ENCODE measurements at places on chromosomes 3 and 15.

GRCh38 chr3:39937315-39937714 is 127.9 kb downstream of the MYRIP start:
- no peak for ATAC-seq

DNA sequence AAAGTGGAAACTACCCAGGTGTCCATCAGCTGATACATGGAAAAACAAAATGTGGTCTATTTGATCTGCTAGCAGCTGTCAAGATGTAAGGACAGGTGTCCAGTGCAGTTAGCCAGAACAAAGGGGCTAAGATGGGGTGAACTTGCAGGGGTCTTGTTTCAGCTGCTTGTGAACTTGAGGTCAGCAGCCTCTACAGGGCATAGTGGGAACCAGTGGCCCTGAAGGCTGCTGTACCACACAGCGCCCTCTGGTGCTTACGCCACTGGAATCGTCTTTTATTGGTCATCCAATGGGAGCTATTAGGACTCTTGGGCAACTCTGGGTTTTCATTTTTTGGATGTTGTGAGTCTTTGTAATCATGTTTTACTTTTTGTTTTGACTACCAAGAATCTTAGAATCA is 62.2 kb upstream of the CTSH start:
- no peak for ATAC-seq

DNA sequence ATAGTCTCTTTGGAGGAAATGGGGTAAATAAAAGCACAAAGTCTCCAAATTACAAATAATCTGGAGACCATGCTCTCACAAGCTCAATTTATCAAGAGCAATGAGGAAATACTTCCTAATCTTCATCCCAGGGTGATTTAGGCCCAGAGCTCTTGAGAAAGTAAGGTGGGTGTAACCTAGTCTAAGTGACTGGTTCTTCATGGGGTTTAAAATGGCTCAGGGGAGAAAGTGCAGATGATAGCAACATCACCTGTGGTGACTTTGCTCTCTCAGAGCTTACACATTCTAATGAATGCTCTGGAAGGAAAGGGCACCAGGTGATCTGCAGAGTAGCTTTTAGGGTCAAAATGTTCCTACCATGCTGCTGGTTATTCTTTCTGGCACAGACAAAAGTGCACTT is 118.4 kb upstream of the TP63 start:
- ATAC-seq: no peak

GRCh38 chr15:72166716-72167417 is 30.7 kb downstream of the GRAMD2A start:
- ATAC-seq: no peak

DNA sequence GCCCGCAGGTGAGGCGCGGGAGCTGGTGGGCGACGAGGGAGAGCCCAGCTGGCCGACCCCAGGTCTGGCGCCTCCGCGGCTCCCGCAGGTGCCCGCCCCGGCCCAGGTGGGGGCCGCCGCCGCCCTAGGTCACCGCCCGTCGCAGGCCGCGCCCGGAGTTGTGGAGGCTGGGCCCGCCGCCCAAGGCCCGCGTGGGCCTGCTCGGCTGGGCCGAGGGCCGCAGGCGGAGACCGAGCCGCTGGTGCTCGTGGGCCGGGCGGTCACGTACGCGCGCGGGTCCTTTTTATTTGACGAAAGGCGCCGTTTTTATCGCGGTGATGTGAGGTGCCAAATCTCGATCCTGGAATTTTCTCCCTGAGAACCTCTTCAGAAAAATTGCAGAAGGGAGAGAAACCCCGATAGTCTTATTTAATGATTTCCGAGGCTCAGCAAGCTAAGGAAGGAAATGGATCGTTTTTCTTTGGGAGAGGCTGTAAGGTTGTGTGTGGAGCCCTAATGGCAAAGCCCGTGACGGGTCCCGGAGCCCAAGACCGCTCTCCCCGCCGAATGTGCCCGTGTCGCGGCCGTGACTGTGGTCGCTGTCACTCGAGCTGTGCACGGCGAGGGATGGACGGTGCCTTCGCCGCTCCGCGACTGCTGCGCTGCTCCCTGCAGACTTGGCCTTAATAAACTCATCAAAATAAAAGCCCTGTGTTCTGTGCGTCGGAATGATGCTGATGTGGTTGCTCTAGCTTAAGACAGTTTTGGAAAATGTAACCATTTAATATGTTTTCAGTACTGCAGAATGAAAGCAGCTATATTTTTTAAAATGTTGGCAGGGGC is 612 bp downstream of the APPL1 start:
- ATAC-seq: peak; percentile 44

DNA sequence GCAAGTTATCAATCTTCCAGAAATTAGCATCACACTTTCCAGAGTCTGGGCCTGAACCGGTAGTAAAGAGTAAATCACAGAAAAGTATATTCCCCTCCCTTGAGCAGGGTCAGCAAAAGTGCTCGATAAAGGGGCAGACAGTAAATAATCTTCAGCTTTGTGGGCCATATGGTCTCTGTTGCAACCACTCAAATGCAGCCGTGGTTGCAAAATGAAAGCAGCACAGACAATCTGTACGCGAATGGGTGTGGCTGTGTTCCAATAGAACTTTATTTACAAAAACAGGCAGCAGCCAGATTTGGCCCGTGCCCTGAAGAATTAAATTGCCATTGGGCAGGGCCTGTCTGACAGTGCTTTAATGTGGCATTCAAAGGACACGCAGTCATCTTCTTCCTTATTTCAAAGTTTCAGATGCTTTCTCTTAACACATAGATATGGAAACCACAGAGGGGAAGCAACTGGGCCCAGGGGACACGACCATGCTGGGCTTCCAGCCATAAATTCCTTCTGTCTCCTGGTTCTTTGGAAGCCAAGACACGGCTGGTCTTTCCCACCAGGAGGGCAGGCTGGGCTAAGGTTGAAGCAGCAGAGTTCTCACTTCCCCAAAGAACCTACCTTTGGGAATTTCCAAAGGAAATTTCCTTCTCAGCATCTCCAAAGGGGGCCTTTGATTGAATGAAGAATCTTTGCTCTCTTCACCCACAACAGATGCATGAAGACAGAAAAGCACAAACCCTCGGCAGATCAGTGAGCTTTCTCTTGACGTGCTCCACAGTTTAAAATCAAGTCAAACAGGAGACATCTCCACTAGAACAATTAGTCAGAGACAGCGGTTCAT is 489.8 kb upstream of the PROK2 start:
- ATAC-seq: no peak

GRCh38 chr3:169052465-169053302 is 610.8 kb downstream of the MECOM start:
- ATAC-seq: no peak

DNA sequence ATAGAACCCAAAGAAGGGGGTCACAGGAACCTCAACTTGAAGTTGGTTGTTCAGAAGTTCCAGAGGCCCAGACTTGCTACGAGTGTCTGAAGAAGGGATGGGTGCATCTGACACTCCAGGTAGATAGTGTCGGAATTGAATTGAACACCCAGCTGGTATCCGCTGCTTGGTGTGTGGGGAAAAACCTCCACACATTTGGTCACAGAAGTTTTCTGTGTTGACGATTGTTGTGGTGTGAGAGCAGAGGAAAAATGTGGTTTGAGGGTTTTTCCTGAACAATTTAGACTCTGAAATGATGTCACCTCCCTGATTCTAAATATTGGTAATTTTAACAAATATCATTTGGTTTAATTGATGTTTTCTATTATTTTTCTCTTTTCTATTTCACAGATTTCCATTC is 218.8 kb upstream of the CTNNB1 start:
- ATAC-seq: peak; percentile 36

- no peak for ATAC-seq
Observed at GRCh38 chr3:170107941-170108340, 70.1 kb downstream of the GPR160 start.

DNA sequence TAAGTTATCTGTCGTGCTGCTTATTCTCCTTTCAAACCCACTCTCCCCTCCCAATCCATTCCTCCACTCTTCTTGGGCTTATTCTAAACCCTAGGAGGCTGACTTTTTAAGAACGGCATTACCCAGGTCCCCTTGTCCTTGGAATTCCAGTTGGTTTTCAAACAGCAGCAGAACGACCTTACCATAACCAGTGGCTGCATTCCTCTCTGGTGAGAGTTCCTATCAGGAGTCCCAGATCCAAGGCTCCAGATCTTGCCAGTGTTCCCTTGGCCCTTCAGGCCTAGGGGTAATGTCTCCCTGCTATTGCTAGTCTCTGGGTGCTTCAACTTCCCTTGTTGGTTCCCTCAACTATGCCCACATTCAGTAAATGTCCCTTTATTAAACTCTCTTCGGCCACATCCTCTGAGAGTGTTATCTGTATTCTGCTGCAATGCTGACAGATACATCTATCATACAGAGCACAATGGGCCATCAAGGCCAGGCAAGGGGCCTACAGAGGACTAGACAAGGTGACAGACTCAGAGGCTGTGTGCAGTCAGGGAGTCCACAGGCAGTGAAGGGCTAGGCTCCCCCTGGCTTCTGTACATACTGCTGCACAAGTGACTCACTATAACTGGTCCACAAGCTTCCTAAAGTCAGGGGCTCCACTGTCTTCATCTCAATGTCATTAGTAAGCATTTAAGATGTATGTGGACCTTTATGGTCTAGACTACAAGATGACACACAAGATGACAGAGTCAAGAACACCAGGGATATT is 10.1 kb downstream of the LYSMD2 start:
- ATAC-seq: peak; percentile 62

DNA sequence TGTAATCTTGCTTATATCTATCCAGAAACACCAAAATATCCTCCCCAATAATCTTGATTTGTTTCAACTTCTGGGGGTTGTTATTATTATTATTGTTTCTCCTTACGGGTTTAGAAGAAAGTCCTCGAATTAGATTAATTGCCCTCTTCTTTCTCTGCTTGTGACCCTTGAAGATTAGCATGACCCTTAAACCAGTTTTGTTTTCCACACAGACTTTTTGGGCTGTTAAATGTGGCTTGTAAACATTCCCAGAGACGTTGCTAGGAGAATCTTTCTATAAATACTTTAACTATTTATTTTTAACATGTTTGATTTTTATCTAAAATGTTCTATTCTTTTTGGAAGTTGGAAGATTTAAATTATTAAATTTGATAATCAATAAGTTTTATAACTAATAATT is 4.3 kb upstream of the SUCNR1 start:
- no peak for ATAC-seq

DNA sequence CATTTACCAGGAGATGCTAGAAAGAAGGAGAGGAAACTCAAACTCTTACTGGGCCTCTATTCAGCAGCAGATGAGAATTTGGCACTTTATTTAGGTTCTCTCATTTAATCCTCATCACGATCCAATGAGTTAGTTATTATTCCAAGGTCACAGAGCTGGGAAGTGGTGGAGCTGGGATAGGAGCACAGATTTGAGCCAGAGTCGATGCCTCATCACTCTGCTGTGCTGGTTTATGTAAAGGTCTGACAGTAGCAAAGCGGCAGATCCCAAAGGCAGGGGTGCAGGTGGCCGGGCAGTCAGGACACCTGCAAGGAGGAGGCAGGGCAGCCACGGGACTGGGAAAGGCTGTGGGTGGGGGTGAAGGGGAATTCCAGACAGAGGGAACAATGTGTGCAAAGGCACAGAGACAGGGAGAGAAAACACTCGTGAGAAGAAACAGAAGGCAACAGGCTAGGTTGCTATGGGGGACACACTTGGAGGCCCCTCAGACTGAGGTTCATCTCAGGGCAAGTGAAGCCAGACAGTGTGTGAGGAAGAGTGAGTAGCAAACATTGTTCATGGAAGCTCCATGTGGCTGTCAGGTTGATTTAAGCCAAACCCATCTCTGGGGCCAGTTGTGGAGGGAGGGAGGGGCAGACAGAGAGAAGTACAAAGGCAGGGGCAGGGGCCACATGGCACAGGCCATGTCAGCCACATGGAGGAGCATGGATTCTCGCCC is 26.8 kb downstream of the RAB6B start:
- ATAC-seq: no peak

DNA sequence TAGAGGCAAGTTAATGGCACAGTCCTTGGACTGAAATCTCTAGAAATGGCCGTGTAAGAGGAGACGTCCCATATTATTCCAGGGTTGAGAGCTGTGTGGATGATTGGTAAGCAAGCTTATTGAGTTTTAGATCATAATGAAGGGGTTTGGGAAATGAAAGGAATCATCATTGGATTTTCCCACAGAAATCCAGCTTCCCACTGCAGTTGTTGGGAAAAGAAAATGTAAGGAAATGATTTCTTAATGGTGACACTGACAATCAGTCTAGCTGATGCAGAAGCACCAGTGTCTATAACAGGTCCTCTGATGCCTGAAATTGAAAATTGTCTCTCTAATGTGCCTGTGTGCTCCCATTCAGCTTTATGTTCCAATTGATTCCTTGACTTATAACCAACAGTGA is 728.6 kb downstream of the GRM7 start:
- ATAC-seq: no peak

DNA sequence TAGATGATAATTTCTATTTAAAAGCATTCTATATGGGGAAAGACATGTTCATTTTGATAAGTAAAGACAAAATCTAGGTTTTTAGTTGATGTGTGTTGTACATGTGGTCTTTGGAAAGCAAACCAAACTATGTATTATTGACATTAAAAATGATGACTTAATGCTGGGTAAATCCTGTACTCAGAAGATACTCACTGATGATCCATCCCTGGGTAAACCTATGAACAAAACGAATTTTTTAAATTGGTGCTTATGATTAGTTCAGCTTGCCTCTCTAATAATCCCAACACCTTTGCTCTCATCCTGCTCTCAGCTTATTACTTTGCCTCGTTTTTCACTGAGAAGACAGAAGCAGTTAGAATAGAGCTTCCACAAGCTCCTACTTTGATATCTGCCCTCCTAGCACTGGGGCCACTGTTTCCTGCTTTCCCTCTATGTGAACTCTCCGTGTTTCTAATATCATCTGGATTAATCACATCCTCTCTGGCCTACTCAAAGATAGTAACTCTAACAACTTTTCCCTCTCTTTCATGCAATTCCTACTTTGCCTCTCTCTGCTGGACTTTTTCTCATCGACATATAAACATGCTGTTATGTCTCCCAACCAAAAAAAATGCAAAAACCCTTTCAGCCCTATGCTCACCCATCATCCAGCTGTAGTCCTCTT is 29.3 kb downstream of the RARRES1 start:
- no peak for ATAC-seq

DNA sequence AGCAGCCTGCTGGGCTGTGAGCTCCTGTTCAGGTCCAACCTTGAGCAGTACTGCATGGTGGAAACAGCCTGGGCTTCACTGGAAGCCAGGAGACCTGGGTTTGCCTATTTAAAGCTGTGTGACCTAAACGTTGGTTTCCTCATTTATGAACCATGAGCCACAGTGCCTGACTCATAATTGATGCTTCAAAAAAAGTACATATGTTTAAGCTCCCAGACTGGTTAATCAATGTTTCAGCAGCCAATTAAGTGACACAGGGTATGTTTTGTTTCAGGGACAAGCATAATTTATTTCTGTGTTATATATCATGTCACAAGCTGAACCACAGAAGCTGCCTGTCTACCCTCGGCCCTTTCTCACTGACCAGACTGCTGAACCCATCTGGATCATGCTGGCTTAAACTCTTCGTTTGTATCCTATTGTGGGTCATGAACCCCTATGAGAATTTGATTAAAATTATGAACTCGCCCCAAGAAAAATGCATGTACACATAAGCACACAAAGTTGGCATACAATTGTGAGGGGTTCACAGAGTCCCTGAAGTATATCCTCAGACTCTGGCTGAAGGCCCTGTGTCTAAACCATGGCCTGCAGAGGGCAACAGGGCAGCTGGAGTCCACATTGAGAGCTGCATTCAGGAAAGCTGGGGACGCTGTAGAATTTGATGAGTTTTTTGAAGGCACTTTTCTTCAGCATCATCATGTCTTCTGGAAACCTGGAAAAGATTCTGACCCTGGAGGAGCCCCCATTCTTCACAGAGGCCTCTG is 23.7 kb downstream of the HDC start:
- ATAC-seq: peak; percentile 28

- ATAC-seq: no peak
Observed at GRCh38 chr3:50339485-50340146, 1.0 kb downstream of the RASSF1 start.

GRCh38 chr3:107268469-107268868 is 108.8 kb upstream of the CCDC54 start:
- ATAC-seq: no peak

Measured in activated CD4-positive, CD25-positive, alpha-beta regulatory T cell treated with anti-CD3 and anti-CD28 coated beads, Interleukin-2, amount 50 U/mL, for 24 hours (primary cell).